Dermis microvascular lymphatic vessel endothelial cell (primary cell): ENCODE measurements at places on chromosomes 13 and 19. TPM values are rescaled to one million over a fixed set of nuclear protein-coding genes. Genes with fewer than 3 reads are reported as not detected.

DNA sequence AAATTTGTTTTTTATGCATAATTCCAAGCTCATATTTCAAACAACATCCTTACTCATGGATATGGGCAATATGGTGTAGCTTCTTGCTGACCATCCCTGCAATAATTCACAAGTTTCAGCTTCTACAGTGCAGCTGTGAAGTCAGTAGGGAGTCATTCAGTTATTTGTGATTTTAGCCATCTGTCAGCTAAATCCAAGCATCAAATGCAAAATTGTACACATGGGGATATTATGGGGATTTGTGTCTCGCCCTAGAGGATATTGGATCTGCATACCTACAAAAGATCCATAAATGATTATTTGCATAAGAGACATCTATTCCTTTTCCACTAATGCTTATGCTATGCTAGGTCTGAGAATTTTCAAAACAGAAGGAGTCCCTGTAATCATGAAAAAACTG, 217.9 kb upstream of the SLITRK5 start:
- DNase-seq = no peak

The CNFN gene
- total RNA-seq = 0.13 TPM in 1 of 2 replicates, not detected in the other

The DCLK1 gene
- 10.5 and 43.6 TPM in 2 replicates for total RNA-seq

- DNase-seq = no peak
Observed at GRCh38 chr13:113468472-113469201, 15.3 kb upstream of the ADPRHL1 start.

GRCh38 chr19:5292822-5293611, 47.6 kb downstream of the PTPRS start:
- DNase-seq = no peak

The SLC15A1 gene
- total RNA-seq = not detected in 2 replicates

GRCh38 chr19:56218961-56219360, 16.9 kb downstream of the ZSCAN5C start:
- DNase-seq = no peak

The ELSPBP1 gene
- total RNA-seq = not detected in 2 replicates

The SLC10A2 gene
- not detected in 2 replicates for total RNA-seq

- no peak for DNase-seq
Observed at GRCh38 chr13:32840989-32841713, 175.1 kb upstream of the KL start.

The ZNF99 gene
- total RNA-seq = not detected in 2 replicates

The VSTM1 gene
- total RNA-seq = not detected in 2 replicates

GRCh38 chr13:110706570-110707372, 855 bp upstream of the CARS2 start:
- no peak for DNase-seq

DNA sequence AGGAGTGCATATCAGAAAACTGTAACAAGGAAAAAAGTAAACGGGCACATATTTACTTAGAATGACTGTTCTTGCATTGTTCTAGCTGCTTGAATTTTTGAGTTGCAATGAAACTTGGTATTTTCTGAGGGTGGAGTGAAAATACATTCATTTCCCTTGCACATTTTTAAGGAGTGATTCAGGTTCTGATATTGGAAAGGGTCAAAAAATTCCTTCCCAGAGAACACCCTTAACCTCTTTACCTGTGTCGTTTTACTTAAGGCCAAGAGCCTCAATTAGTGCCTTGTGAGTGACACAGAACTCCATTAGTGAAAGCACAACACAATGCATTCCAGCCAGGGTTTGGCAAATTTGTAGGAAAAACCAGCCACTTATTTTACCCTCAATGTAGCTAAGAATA, 2.3 kb downstream of the ITGBL1 start:
- DNase-seq = peak; percentile 50
